Urinary bladder (tissue), 4 donors: ENCODE measurements at places on chromosomes 16 and 17.

DNA sequence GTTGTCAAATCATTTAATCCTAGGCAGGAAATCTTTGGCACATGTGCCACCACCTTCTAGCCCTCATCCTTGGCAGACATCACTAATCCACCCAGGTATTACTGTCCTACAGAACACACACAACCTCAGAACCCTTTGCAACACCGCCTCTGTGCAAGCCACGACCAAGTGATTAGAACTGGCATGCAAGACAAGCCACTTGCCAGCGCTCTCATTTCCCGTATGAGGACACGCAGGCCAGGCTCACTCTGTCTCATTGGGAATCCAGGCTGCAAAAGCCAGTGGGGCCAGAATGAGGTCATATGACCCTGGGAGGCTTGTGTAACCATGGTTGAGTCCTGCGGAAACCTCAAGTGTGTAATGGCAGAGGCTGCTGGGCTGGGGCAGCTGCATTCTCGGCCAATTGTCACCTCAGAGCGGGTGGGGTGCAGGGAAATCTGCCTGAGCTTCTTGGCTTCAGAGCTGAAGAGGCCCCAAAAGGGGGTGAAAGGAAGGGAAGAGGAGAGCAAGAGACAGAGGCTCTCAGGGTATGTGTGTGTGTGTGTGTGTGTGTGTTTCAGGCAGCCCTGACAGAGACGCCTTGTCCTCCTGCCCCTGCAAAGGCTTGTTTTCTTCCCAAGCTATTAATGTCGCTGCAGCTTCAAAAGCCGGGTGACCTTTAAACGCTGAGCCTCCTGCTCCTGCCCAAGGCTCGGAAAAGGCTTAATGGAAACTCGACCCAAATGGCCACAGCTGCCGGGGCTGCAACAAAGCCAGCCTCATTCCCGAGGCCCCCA lies 43.2 kb upstream of the MRPS23 start:
- peak; percentile 83 for DNase-seq

GRCh38 chr16:89289428-89290395 lies 72.2 kb downstream of the ZNF778 start:
- no peak for DNase-seq

DNA sequence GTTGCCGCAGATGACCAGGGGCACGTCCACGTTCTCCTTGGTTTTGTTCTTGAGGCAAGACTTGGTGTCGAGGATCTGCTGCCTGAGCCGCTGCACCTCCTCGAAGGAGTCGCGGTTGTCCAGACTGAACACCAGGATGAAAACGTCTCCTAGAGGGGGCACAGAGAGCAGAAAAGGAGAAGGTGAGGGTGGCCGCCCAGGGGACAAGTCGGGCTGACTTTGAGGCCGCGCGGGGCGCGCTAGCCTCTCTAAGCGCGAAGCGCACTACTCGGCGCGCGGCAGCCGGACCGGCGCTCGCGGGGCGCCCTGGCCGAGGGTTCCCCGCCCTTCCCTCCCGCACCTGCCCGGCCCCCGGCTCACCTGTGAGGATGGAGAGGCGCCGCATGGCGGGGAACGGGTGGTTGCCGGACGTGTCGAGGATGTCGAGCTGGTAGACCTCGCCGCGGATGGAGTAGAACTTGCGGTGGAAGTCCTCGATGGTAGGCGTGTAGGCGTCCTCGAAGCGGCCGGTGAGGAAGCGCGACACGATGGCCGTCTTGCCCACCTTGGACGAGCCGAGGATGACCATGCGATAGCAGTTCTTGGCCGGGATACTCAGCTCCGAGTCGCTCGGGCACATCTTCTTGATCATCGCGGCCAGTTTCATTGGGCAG lies 533 bp downstream of the RASD1 start:
- no peak for DNase-seq

- DNase-seq, result no peak
Measured at GRCh38 chr17:1997289-1997926, 27.7 kb downstream of the RTN4RL1 start.
